HepG2 (cell line): ENCODE measurements at places on chromosomes 3 and 15.

DNA sequence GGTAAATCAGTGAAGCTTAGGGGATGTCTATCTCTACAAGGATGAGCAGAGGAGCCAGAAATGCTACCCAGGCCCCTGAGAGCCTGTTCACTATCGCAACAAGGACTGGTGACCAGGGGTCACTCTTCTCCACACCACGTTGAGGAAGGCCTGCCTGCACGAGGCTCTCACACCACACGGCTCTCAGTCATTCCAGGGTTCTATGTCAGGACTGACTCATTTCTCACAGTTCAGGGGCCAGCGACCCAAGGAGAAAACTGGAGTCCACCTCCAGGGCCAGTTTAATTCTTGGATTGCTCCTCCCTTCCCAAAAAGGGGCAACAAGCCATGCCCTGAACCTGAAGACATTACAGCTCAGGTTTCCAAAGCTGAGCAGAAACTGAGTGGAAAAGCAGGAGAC is 33.9 kb downstream of the ANP32A start:
- no peak for DNase-seq

DNA sequence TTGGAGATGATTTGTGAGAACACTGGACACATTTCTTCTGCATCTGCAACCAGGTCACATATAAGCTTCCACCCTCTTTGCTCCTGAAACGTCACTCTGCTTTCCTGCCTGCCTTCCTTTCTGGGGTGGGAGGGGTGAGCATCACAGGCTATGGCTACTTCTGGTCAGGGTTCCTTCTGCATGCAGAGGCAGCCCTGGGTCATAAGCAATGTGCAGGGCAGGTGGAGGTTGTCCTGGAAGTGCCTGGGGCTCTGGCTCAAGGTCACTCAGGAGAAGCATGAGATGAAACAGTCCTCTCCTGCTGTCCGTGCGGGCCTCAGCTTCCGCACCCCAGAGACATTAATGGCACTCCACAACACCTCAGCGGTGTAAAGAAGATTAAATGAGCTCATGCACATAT is 15.1 kb downstream of the SLC6A20 start:
- no peak for DNase-seq

DNA sequence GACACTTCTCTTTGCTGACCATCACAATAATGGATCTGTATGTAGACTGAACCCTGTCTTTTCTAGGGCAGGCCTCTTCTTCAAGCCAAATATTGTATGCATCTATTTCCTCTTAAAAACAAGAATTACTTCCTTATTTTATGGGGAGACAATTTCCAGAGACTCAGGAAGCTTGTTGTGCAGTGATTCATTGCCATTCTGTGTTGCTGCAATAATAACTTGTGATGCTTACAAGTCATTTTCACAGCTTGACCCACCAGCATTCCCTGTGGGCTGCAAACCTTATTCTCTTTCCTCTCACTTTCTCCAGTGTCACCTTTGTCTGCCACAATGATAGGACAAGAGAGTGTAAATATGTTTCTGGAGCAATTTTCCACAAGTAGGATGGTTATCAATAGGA is 276.7 kb upstream of the SGO1 start:
- no peak for DNase-seq

DNA sequence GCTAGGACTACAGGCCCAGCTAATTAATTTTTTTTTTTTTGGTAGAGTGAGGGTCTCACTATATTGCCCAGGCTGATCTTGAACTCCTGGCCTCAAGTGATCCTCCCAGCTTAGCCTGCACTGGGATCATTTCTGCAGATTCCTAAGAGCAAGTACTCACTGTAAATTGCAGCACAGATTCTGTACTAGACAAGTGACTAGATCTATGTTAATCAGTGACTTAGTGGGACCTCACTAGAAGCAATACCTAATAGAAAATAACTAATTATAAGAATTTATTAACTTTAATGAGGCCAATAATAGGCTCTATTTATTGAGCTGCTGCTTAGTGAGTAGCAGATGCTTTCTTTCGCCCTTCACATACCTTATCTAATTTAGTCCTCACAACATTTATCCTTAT is 10.6 kb upstream of the UTS2B start:
- DNase-seq: no peak

DNA sequence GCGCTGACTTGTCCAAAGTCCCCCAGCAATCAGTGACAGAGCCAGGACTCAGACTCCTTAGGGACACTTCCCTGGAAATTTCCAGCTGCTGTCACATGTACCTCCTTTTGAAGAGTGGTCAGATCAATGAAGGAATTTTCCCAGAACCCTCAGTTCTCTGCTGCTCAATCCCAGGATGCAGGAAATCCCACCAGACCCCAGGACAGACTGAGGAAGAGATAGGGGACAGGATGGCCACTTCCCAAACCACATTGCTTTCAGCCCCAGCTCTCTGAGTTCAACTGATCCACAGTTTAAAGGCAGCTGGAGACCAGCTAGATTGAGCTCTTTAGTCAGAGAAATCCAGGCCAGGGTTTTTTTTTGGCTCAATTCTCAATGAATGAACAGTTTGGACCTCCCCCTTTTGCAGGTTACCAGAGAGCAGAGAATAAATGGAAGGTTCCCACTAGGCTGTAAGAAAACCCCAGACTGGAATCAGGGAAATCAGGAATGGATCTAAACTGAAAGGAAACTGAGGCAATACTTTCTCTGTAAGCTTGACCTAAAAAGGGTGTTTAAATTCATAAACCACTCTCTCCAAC is 1.5 kb downstream of the CYP1A1 start:
- peak; percentile 82 for DNase-seq

- no peak for DNase-seq
Observed at GRCh38 chr3:86695752-86696151, 295.2 kb downstream of the VGLL3 start.

GRCh38 chr3:116067326-116067725 is 378.0 kb downstream of the LSAMP start:
- DNase-seq: no peak

DNA sequence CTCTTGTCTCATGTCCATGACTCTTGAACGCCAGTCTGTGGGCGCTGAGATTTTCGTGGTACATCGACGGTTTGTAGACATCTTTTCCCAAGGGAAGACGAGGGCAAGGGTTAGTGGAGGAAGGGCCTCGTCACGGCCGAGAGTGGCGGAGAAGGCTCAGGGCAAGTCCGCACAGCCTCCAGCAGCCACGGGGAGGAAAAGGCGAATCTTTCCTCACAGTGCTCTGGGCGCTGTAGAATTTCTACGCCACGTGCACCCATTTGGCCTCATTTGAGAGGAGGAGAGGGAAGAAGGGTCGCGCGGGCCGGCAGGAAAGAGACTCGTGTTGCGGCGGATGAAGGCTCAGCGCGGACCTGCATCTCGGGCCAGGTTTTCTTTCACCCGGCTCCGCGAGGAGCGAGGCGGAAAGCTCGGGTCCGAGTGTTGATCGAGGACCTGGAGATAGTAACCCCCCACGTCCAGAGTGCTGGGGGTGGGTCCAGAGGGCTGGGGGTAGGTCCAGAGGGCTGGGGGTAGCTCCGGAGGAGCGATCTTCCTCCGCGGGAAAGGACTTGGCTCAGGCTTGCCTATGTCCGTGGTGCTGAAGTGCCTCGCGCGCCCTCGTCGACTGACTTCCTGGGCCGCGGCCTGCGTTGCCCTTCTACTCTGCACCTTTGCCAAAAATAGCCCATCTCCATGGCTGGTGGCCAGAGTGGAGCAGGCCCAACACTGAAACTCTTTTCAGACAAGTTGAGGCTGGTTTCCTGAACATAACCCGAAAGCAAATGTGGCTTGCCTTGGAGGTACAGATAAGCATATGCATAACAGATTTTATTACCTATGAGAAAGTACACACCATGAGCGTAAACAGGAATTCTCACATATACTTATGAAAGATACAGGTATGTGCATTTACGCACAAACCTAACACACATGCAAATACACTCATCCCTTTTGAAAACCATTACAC is 1.1 kb downstream of the SLC35G2 start:
- DNase-seq: peak; percentile 34

GRCh38 chr3:27133060-27133459 is 236.1 kb downstream of the NEK10 start:
- DNase-seq: peak; percentile 39

- DNase-seq: no peak
Observed at GRCh38 chr3:38985581-38985980, 66.2 kb downstream of the SCN11A start.

- no peak for DNase-seq
Observed at GRCh38 chr3:46928282-46928681, 48.3 kb downstream of the CCDC12 start.

DNA sequence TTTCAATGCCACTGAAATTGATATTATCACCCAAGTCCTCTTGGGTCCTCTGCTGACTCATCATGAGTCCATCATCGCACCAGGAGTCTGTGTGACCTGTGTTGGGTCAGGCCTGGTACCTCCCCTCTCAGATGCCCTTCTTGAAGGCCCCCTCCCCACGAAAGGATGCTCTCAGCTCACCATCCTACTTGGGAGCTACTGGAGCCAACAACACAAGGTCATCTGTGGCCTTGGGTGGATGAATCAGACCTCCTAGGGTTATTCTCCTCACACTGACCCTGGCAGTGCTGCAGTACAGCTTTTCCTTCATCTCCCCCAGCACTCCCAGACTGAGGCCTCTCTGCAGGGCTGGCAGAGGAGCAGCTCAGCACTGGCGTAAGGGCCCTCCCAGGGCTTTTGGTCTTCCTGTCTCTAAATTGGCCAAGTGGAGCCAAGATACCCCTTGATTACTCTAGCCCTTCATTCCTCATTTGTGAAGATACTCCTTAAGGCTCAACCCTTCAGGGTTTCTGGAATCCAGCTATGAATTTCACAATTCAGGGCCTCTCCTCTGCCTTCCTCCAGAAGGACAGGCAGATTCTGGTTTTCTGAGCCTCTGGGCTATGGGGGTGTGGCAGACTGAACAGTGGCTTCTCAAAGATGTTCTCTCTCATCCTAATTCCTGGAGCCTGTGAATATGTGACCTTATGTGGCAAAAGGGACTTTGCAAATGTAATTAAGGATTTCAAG is 80.7 kb upstream of the GSK3B start:
- DNase-seq: no peak

- no peak for DNase-seq
Observed at GRCh38 chr3:159640225-159640624, 348.4 kb upstream of the IL12A start.

DNA sequence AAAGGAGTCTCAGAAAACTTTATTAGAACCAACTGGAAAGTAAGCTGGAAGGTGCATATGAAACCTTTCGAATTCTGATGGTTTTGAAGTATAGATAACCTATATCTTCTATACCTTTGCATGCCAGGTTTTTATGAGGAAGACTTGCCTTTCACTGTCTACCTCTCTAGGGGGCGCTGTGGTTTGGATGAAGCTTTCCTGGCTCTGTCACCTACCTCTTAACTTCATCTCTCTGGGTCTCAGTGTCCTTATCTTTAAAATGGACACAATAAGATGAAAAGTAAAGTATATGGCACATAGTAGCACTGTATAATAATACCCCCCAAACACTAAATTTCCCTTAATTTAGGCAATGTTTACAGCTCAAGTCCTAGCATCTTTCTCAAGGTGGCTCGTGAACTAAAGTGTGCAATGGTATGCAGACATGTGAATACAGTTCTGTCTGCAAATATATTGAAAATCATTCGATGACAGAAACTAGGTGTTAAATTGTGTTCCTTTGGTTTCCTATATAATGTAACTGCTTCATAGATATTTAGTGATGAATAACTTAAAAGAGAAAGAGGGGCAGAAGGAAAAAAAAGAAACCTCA is 314.3 kb downstream of the CHST2 start:
- peak; percentile 4 for DNase-seq

DNA sequence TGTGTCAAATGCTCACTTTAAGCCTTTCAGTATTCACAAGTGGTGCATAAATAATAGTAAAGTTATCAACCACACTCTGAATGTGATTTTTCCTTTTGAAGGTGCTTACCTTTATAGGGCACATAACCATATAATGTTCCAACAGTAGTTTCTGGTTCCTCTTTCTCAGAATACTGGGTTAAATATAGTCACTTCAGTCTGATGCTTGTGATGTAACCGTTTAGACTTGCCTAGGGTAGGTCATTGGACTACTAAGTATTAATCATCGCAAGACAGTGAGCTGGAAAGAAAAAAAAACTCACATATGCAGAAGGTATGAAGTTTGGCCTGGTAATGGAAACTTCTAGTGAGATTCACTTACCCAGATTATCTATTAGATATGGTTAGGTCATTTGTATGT is 1.9 kb downstream of the KBTBD8 start:
- no peak for DNase-seq

- DNase-seq: no peak
Observed at GRCh38 chr3:72082186-72082715, 297.3 kb upstream of the PROK2 start.

DNA sequence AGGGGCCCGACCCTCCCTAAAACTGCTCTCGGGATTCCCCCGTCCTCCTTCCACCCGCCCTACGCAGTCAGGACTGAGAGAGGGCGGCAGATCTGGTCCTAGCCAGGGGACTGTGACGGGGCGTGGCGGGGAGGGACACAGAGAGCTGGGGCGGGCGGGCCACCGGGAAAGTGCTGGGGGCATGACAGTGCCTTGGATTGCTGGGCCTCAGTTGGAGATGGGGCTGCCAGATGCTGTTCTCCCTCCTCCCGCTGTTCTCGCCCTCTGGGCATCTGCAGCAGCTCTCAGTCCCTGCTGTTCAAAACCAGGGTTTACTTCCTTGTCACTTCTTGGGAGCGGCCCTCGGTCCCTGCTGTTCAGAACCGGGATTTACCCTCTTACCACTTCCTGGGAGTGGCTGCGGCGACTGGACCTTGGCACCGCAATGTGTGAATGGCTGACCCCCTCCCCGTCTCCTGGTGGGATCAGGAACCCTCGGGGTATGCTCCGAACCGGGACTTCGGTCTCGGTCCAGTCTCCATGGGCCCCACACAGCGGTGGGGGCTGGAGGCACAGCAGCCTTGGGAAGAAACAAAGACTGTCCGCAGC is 1.8 kb upstream of the RPP25 start:
- peak; percentile 68 for DNase-seq

GRCh38 chr3:144660186-144660585 is 688.6 kb downstream of the DIPK2A start:
- no peak for DNase-seq

- no peak for DNase-seq
Observed at GRCh38 chr15:51161491-51162220, 67.0 kb upstream of the TNFAIP8L3 start.

GRCh38 chr3:171056528-171056927 is 30.0 kb upstream of the SLC2A2 start:
- peak; percentile 35 for DNase-seq

GRCh38 chr3:15964605-15965442 is 167.0 kb upstream of the ANKRD28 start:
- DNase-seq: no peak
